ENCODE measurements at places on chromosomes 1 and 21.

GRCh38 chr1:204511366-204511765 is 4.8 kb upstream of the MDM4 start:
- DNase-seq: no peak

DNA sequence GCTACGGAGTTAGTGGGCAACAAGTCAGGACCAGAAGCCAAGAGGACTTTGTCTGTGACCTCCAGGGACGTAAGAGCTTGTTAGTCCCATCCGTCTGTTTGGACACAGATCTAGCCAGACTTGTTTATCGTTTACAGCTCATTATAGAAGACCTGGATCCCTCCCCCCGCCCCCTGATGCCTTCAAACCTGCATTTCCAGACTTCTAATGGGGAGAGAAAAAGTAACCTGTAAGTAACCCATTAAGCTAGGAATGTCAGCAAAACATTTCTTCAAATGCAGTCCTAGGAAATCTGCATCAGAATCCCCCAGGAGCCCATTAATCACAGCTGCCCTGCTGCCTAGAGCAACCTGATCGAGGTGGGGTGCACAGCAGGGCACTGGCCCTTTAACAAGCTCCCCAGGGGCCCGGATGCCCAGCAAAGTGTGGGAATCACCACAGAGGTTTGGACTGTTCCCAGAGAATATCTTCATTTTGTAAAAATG is 1.4 kb upstream of the MAD2L2 start:
- no peak for DNase-seq

DNA sequence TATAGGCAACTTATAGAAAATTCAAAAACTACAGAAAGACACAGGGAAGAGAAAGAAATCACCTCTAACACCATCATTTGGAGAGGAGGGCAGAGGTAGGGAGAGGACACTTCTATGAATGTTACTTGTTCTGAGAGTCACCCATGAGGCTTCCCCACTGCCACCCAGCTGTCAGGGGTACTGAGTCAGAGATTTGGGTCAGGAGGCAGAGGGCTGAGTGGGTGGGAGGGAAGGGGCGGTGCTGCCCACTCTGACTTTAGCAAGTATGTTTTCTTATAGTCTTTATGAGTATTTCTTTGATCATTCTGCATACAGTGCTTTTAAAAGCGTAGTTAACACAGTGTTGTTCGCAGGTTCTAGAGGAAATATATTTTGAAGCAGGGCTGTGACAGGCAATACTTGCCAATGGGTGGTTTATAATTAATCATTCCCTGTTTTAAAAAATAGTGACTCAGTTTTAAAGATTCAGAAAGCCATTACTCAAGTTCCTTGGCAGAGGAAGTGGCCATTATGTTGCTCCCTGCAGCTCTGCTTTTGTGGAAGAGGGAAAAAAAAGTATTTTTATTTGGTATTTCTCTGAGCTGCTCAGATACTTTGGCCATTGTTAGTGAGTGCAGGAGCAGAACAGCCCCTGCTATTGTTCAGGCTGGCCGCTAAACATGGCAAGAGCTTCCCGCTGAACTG is 18.3 kb downstream of the IL6R start:
- DNase-seq: no peak

DNA sequence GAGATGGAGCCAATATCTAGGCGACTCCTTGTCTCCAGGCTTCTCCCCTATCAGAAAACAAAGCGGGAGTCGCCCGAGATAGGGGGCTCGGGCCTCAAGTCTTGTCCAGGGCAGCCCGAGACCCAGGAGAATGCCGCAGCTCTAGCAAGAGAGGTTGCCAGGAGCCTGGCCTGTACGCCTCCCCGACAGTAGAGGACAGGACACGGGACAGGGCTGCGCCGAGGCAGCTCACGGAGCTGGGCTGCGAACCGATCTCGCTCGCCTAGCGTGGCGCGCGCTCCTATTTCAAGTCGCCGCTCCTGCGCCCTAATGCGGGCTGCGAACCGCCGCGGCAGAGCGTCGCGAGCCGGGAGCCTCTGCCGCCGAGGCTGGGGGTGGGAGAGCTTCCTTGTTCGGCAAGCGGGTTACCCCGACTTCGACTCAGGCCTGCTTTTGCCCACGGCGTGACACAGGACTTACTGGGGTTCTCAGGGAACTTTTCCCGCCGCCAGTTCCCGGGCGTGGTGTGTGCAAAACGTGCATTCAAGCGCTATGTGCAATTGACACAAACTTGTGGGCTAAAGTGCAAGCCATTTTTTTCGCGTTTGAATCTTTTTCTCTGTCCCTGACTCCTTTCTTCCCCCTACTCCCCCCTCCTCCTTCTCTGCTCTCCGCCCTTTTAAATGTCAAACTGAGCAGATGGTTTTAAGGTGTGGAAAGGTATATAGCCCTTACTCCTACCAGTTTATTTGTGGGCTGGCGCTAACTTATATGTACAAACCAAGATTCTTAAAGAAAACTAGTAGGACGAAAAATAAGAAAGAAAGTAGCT is 2.4 kb upstream of the PROX1 start:
- DNase-seq: no peak

GRCh38 chr1:81949421-81949820 is 148.7 kb downstream of the ADGRL2 start:
- DNase-seq: no peak

DNA sequence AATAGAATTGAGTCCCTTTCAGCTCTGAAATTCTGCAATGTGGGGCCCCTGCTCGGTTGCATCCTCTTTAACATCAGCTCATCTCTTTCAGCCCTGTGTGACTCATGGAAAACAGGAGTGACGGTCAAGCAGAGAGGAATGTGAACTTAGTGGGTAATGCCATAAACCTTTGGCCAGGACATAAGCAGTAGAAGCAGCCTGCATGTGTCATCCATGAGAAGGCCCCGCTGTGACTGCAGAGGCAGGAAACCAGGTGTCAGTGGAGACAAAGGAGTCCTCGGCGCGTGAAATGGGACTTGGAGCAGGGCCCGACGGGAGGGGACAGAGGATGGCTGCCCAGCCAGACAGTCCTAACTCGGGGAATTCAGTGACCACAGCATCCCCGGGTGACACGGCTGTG is 21.1 kb upstream of the EPHB2 start:
- DNase-seq: no peak

- DNase-seq: no peak
These were observed 260.8 kb upstream of the RRP15 start for GRCh38 chr1:218024211-218024720.

- DNase-seq: no peak
These were observed 30.2 kb upstream of the ATP5PO start for GRCh38 chr21:33945652-33946270.
